ENCODE measurements at places on chromosomes 13 and 19.
A peak's percentile ranks its signal among the peaks of the same experiment; 100 is the strongest.

DNA sequence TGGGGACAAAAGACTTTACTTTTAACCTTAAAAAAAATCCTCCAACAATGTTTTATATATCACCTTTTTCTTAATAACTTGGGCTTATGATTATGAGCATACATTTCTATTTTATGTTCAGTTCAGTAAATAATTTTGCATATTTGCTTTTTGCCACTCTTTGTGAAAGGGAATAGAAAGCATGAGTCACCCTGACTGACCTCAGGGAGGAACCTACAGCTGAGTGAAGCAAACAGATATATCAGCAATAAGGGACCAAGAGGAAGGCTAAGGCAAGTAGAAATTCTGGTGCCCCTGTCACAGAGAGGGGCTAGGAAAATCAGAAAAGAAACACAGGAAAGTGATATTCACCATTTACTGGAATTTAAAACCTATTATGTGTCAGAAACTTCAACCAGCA lies 37.2 kb upstream of the SOHLH2 start:
- DNase-seq = no peak

DNA sequence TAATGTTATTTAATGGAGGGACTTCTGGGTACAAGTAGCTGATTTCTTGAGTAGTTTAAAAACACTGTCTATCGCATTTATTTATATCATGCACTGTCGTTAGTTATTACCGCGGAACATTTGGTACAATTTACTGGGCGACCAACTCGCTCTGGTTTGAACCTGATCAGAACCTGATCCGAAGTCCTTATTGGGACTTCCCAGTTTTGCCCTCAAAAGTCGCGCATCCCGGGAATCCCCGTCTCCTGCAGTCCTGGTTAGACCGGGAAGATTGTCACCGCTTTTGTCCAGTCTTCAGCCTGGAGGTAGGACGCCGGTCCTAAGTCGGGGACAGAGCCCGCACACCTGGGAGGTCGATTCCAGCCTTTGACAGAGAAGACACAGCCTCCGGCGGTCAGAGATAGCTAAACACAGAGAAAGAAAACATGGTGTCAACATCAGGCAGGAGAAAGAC lies 694 bp downstream of the CLN5 start:
- no peak for DNase-seq

GRCh38 chr13:50055454-50055853 lies 40.2 kb downstream of the KCNRG start:
- no peak for DNase-seq

GRCh38 chr19:1011831-1012333 lies 9.0 kb downstream of the TMEM259 start:
- no peak for DNase-seq

DNA sequence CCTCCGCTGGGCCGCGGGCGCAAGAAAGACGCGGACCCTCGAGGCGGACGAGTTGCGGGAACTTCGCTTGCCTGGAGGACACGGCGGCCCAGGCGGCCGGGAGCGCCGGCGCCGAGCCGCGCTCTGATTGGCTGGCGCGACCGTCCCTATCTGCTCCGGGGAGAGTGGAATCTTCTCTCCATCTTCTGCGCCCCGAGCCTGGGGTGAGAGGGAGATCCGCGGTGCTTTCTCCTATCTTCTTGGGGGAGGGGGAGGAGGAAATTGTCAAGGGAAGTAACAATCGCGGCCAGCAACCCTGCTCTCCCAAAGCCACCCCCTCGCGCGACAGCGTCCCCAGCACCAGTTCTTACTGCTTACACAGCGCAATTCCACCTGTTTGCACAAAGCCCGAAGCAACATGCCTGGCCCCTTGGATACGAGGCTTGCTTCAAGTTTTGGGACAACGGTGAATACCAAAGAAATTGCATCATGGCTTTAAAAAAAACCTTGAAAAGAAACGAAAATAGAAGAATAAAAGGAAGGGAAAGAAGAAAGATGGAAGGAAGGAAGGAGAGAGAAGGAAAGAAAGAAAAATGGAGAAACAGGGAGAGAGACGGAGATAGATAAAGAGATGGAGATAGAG lies 4.8 kb downstream of the SOX21 start:
- DNase-seq = no peak

GRCh38 chr19:12801466-12802266 lies at the start of the genes PRDX2 and THSD8:
PRDX2 (minus strand) TSS chr19:12801800; CDS start chr19:12801261, 539 bp downstream.
THSD8 (plus strand) TSS chr19:12802069; CDS start chr19:12802072, 3 bp downstream.
- DNase-seq = no peak

DNA sequence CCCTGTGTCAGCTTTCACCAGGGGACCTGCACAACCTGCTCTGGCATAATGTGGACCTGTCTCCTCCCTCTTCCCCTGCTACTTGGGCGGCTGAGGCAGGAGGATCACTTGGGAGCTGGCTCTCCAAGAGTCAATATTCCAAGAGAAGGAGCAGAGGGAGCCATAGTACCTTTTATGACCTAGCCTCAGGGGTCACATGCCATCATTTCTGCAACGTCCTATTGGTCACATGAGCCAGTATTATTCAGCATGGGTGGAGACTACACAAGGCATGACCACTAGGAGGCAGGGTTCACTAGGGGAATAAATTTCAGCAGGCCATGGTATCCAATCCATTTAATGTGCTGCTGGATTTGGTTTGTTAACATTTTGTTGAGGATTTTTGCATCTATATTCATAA lies 12.0 kb upstream of the SHFL start:
- DNase-seq = no peak

- no peak for DNase-seq
Measured at GRCh38 chr19:23203841-23204344, 46.3 kb downstream of the ZNF724 start.

DNA sequence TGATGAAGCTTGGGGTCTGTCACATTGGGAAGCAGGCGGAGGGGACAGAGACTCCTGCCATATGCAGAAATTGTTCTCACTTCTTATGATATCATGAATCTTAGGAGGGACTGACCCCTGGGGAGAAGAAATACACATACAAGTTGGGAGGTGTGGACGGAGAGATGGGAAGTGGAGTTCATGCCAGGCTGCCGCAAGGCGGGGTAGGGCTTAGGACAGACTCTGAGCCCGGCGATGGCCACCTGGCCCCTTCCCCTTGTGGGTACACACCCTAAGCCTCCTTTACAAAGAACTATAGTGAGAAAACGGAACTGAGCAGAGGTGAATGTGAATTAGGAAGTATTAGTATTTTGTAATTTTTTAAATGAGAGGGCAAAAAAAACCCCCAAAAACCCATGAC lies 177.0 kb upstream of the IRS2 start:
- DNase-seq = no peak

DNA sequence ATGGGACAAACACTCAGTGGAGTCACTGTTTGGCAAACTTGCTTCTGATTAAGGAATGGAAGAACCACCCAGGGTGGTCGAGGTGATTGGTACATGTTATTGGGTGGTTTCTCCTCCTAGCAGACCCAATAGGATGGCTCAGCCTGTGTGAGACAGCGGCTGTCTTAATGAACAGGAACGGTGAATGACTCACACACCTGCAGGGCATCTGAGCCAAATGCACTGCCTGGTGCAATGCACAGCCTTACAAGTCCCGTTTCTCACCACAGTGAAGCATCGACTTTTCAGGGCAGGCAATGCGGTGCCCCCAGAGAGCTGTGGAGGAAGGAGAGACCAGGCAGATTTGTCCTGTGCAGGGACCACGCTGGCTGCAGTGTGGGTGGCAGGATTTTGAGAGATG lies 238.5 kb downstream of the FGF9 start:
- no peak for DNase-seq

GRCh38 chr13:36088001-36088400 lies 43.2 kb downstream of the DCLK1 start:
- DNase-seq = no peak

DNA sequence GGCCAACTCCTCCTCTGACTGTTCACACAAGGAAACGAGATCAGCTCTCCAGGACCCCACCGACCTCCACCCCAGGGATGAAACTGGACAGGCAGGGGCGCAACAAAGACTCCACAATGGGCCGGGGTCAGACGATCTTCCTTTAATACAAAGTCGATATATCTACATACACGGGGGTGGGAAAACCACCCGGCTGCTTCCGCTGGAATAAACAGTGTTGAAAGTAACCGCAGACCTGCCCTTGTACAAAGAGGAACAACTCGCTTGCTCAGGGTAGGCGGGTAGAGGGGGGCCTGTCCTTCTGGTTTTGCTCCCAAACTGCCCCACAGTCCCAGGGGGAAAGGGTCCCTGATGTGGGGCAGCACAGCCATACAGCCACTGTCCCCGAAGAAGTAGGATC lies 135.2 kb downstream of the PTPRS start:
- DNase-seq = no peak

GRCh38 chr19:48186015-48186414 lies 15.5 kb downstream of the ZSWIM9 start:
- DNase-seq = no peak

DNA sequence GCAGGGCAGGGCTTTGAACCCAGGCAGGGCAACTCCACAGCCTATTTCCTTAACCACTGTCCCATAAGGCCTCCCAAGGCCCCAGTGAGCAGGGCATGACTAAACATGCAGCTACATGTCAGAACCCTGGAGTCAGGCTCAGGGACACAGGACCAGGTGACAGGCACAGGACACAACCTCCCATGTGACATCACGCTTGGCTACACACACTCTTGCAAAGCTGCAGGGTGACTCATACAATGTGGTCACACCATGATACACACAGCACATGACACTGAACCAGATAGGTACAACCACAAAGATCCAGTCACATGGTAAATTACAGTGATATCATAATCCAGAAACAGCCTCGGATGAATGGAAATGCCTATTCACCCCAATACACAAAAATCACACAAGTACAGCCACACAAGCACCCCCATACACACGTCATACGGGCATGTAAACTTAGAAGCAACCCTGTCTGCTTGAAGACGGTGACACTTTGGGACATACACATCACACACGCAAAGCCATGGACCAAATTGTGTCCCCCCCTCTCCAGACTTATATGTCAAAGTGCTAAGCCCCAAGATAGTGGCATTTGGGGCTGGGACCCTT lies 14.5 kb downstream of the KLK4 start:
- no peak for DNase-seq

- DNase-seq = no peak
Measured at GRCh38 chr19:19758164-19758563, 25.3 kb upstream of the ZNF14 start.

DNA sequence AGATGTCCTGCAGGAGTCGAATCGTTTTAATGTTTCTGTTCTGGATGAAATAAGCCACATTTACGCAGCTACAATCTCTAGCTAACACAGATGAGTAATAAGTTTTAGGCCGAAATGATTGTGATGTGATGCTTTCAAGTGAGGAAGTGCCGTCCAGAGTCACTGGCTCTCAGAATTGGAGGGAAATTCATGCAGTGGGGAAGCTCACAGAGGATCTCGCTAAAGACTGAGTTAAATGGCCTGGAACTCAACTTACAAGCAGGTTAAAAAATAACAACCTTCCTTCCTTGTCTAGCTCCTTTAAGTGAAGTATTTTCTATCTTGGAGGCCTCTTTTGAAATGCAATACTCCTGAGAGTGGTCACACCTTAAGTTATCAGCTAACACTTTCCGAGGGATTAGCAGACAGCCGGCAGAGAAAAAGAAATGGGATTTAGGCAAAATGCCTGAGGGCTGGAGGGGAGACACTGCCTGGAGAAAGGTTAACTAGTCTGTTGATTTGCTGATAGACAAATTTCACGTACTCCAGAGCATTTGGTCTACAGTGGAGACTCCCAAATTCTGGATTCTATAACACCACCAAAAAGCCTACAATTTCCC lies 74.2 kb downstream of the IRS2 start:
- no peak for DNase-seq

GRCh38 chr13:44132710-44133109 lies 240.9 kb upstream of the SERP2 start:
- DNase-seq = no peak

DNA sequence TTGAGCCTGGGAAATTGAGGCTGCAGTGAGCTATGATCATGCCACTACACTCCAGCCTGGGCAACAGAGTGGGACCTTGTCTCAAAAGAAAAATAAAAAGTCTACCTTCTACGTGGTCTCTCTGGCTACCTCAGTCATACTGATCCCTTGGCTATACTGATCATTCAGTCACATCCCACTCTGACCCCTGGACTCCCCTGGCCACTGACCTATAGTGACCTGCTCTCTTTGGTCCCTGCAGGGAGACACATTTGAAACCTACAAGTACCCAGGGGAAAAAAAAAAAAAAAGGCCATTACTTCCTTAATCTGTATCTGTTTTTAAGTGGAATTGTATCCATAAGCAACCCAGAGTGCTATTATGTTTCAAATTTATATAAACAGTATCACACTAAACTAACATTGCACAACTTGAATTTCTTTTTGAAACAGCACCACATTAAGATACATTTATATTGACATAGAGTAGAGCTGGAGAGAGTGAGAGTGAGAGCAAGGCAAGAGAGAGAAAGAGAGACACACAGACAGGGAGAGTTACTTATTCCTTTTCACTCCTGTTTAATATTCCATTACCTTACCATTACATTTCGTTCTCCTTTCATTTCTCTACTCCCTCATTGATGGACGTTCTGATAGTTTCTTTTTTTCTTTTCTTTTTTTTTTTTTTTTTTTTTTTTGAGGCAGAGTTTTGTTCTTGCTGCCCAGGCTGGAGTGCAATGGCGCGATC lies 23.7 kb upstream of the CERS4 start:
- DNase-seq = no peak

DNA sequence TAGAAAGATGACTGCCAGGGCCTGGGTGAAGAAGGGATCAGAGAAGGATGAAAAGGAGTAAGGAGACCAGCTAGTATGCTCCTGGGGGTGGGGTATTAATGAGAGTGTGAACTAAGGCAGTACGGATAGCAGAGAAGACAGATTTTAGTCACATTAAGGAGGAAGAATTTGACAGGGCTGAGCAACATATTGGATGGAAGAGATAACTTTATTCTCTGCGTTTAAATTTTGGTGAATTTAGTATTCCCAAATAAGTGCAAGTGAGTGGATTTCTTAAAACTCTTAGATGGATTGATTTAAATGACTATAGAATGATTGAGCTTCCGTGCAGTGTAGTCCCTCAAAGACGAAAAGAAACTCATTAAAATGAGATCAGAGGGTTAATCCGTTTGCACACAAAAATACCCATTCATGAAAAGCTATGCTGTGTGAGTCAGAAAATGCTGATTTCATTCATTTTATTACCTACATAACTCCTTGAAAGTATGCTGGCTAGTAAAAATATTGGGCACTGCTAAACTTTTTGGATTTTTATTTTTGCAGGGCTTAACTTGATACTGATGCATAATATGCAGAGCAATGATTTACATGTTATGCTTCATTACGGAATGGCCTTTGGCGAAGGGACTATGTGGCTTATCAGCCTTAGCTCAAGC lies 54.1 kb downstream of the WDFY2 start:
- no peak for DNase-seq

- no peak for DNase-seq
Measured at GRCh38 chr13:27978301-27978968, 9.3 kb upstream of the CDX2 start.

DNA sequence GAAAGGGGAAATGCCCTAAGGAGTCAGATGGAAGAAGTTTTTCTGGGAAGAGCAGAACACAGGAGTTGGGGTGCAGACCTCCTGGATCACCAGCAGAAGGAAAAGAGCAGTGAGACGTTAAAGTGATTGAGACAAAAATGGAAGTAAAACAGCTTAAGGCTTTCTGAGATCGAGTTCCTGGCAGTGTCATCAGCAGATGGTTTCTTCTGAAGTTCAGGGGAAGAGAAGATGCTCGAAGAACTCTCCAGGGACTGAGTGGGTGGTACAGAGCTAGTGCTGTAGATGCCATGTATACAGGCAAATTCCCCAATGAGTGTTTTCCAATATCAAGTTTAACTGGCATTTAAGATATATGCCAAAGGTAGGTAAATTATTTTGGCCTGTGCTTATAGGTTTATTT lies 272.2 kb upstream of the KLF12 start:
- no peak for DNase-seq

- peak; percentile 21 for DNase-seq
Measured at GRCh38 chr19:8517551-8518442, 3.8 kb upstream of the ZNF414 start.

All from stimulated activated CD8-positive, alpha-beta memory T cell treated with anti-CD3 and anti-CD28 coated beads, Interleukin-7, amount 100 ng/mL, for 48 hours (primary cell).